ENCODE measurements at places on chromosomes 16 and 17. TPM values are rescaled to one million over a fixed set of nuclear protein-coding genes. Genes with fewer than 3 reads are reported as not detected.

Gene PRSS36
- total RNA-seq = 0.18 TPM

GRCh38 chr16:74257061-74257460 is 39.6 kb upstream of the PSMD7 start:
- DNase-seq = no peak

DNA sequence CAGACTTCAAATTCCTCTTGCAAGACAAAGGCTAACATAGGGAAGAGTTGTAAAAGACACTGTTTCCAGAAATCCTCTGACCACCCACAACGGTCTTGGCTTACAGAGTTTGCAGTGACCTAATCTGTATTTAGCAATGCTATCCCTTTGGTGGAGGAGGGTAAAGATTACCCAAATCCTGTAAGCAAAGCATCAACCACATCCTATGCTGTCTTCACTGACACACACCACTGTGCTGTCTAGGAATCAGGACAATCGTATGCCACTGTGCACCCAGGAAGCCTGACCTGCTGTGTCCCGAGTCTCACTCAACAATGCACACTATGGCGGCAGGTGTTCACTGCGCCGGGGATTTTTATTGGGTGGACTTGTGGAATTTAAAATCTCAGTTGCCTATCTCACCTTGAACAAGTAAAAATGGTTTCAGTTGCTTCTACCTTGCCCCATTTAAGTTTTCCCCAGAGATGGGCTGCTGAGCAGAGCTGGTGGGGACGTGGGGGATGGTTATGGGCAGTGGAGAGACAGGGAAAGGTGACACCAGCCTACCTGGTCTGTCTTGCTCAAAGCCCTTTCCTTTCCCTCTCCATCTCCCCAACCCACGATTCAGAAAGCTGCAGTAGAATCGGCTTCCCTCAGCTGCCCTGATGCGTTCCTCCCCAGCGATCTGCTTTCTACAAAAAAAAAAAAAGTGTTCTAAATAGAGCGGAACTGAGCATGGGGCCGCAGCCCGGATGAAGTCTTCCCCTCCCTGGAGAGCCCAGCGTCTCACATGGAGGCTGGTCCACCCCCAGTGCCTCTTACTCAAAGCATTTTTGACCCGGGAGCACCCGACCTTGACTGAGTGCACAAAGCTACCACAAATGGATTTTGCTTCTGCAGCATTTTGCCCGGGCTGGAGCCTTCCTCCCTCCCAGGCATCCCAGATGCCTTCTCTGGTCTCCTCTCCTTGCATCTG is 271.5 kb downstream of the SOX9 start:
- DNase-seq = peak; percentile 95

GRCh38 chr16:3140603-3141427 is 6.0 kb downstream of the ZNF213 start:
- DNase-seq = no peak

DNA sequence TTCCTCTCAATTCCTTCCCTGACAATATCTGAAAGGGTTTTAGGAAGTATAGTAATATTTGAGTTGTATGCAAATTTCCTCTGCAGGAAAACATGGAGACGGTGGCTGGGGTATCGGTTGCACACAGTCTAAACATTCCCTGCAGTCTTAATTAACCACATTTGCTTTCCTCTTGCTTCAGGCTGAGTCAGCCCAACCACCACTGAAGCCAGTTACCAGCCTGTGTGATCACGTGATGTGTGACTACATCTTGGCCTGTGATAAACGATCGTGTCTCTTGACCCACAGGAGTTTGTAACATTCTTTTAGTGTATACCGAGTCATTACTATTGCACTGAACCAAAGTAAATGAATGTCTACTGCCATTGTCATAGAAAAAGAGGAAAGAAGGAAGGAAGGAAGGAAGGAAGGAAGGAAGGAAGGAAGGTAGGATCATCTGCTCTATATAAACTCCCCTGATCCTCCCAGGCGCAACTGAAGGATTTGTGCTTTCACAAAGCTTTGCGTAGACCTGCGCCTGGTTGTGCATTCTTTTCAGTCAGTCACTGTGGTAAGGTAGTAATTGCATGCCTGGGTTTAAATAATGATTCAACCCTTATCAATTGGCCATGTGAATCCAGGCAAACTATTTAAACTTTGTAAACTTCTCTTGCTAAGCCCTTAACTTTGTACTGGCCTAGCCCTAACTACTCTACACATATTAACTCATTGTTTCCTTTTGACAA is 280.6 kb upstream of the SALL1 start:
- DNase-seq = peak; percentile 99
